ENCODE measurements at places on chromosomes 5 and 9. TPM values are rescaled to one million over a fixed set of nuclear protein-coding genes. Genes with fewer than 3 reads are reported as not detected.

DNA sequence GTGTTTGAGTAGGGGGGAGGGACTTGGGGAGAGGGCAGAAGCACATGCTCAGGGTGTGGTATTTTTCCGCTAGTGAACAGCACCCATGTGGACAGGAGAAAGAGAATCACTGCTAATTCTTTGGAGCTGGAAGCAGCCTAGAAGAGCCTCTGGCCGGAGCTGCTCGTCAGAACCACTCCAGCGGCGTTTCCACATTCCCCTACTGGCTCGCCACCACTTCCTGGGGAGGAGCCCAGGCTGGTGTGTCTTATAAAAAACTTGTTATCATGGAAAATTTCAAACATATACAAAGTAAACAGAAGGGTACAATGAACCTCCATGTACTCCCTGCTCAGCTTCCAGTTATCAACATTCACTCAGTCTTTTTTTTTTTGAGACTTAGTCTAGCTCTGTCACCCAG lies 26.7 kb downstream of the LHX2 start:
- DNase-seq, result no peak

DNA sequence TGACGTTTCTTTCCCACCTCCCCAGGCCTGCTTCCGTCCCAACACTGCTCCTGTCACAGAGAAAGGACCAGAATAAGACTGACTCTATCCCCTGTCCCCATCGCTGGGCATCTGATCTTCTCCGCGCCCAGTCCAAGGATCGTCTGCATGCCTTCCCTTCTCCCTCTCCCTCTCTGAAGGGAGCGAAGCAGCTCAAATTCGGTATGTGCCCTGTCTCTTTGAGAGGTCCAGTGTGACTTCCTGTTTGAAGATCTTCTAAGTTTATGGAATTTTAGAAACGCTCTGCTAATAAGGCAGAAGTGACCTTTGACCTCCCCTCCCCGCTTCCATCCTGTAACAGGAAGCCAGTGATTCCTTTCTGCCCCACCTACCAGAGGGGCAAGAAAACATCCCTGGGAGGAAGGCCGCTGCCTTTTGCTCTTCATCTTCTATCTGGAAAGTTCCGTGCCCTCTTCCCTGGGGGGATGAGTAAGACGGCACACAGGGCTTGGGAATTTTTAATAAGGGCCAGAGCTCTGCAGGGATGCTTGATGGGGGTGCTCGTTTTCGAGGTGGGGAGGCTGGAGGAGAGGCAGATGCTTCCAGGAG lies 40.7 kb upstream of the RNU6ATAC start:
- no peak for DNase-seq

Gene HRH2
- 13.7 TPM for total RNA-seq

DNA sequence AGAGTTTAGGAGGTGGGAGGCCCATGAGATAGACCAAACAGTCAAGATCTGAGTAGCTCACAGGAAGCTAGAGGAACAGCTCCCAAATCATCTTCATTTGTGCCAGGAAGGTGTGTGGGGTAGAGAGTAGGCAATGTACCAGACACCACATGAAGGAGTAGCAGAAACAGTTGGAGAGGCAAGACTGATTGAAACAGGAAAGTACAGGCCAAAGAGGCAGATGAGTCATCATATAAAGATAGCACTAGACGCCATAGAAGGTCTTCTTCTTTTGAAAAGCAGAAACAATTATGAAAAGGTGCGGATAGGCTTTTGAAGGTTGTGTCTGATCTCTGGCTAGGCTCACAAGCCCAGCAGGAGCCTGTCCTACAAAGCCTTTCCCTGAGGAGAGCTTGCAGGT lies 62.7 kb upstream of the PALM2AKAP2 start:
- no peak for DNase-seq

GRCh38 chr5:149363936-149364335 lies 6.1 kb downstream of the PCYOX1L start:
- no peak for DNase-seq

Gene PTPRD
- not detected for total RNA-seq

DNA sequence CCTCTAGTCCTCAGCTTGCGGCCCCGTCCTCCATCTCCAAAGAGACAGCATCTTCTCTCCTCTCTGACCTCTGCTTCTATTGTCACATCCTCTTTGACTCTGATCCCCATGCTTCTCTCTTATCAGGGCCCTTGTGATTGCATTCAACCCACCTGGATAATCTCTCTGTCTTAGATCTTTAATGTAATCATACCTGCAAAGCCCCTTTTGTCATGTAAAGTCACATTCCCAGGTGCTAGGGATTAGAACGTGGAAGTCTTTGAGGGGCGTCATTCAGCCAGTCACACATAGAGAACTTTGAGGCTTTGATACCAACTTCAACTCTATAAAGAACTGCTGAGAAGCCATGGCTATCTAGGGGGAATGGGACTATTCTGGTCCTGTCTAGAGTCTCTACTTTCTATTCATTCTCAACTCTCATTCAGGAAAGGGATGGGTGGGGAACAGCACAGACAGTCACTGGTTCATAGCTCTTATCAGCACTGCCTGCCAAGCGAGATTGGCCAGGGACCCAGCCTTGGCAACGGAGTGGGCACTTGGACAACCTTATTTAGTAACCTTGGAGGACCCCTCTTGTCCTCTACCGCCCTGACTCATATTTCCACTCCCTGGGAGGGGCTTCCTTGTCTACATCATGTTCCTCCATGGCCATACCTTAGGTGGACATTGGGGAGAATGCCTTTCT lies 29.0 kb downstream of the TAS2R1 start:
- no peak for DNase-seq

DNA sequence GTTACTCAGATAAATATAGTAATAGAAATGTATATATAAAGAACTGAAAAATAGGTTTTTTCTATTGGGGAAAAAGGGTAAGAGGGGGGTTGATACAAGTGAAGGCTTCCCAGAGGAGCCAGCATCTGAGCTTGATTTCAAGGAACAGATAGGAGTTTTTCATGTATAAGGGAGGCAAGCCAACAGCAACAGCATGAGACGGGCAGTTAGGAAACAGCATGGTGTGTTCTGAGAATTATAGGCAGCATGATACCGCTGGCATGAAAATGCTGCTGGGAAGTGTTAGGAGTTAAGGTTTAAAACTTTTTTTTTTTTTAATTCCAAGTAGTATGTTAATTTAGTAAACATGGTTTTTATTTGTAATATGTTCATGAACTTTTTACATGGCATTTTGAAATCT lies 9.7 kb downstream of the CDC37L1 start:
- no peak for DNase-seq

Gene ARSI
- not detected for total RNA-seq

DNA sequence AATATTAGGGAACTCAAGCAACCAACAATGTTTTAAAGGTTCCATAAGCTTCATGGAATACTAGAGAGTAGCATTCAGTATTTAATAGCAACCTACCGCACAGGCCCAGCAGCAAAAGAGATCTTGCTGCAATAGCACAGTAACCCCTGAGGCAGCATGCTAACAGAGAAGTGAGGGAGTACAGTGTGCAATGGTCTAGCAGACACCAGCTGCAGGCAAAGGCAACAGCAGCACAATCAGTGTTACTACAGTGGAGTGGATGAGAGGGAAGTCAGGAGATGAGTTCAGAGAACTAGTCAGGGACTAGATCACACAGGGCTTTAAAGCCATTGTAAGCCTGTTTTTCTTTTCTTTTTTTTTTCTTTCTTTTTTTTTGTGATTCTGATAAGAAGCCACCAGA lies 2.8 kb downstream of the TICAM2 start:
- DNase-seq, result no peak

Gene FBXL7
- not detected for total RNA-seq

Gene RAI14
- total RNA-seq, result 1.0 TPM

Gene REEP2
- 1.3 TPM for total RNA-seq

- DNase-seq, result no peak
These were observed 184.5 kb upstream of the PTGER4 start for GRCh38 chr5:40495237-40495635.

DNA sequence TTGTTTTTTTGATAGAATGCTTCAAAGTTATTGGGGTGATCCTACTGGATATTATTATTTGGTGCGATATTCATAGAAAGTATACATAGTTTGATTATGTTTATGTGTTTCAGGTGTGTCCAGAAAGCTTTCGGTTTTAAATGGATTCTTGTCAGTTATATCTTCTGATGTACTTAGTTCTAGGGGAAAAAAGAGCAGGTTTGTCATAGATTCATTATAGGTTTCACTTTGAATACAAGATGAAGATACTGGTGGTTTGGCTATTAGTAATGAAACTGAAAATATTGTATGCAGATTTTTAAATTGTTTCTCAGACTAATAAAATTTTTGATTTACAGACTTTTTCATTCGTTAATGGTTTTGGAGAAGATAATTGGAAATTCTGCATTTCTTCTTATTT lies 98.9 kb downstream of the MAN2A1 start:
- no peak for DNase-seq

DNA sequence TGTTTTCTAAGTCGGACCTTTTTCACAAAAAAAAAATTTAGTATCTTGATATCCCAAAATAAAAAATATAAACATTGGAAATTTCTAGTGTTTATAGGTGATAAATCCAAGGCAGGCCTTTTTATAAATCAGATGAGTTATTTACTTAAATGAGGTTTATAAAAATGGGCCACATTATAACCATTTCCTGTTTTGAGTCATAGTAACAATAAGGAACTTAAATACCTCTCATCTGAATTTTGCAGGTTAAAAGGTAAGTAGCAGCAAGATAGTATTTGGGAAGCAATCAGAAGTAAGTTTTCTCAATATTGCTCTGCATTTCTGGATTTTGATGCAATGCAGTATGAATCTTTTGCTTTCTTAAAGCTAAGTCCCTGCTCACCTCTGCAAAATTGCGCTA lies 3.9 kb downstream of the SPTAN1 start:
- no peak for DNase-seq

Gene LCN6
- not detected for total RNA-seq

Gene INSL4
- total RNA-seq, result not detected

GRCh38 chr5:117800261-117800660 lies 1188.1 kb downstream of the DTWD2 start:
- DNase-seq, result no peak

Gene C9orf85
- total RNA-seq, result 10.0 TPM

DNA sequence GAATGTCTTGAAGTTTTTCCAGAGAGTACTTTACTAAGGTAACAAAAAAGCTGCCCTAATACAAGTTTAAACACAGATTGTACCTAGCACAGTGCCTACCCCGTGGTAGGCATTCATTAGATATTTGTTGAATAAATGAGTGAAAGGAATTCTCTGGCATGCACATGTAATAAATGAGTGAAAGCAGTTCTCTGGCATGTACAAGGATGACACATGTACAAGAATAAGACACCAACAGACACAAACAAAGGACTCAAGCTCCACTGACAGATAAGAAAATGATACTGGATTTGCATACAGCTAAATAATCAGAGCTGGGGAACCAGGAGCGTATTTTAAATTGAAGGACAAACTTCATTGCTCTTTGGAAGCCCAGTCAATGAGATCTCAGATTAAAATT lies 535.8 kb downstream of the EFNA5 start:
- no peak for DNase-seq

DNA sequence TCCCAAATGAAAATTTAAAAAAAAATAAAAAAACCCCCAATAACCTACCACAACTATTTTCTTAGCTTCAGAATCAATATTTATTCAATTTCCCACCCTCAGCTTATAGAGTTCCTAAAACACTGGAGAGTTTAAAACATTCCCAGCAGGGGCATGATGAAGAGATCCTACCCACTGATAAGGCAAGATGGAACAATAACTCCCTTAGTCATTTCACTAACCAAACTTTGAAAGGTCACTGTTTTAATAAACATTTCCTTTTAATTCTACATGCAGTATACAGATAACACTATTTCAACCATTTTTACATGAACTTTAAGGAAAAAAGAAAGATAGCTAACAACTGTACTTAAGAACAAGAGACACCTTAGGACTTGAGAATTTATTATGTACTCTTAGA lies 34.9 kb upstream of the ACOT12 start:
- no peak for DNase-seq

DNA sequence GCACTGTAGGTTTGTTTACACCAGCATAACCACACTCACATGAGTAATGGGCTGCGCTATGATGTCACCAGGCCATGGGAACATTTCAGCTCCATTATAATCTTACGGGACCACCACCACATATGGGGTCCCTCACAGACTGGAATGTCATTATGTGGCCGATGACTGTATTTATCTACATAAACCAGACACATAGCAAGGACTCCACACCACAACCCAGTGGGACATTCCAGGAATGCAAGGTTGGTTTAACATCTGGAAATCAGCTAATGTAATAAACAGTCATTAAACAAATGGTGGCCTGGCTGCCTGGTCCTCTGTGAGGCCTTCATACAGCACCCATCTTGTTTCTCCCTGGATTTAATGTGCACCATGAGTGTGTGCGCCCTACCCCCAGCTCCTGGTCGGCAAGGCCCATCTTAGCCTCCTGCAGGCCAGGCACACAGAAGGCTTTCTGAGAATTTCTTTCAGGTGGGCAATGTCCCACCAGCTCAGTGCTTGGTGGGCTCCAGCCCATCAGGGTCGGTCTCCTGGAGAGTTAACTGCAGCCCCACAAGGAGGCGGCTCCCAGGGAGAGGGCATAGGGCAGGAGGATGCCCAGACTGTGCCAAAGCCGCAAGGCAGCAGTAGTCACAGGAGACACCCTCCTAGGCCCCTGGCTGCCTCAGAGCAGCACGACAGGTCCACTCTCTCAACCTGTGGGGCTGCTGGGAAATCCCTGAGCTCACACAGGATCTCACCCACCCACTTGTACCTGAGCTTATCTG lies 35.9 kb upstream of the SARDH start:
- DNase-seq, result no peak

- DNase-seq, result no peak
These were observed 1.1 kb upstream of the DCANP1 start for GRCh38 chr5:135448071-135448739.

- DNase-seq, result no peak
These were observed 12.5 kb downstream of the C5orf46 start for GRCh38 chr5:147893820-147894219.

DNA sequence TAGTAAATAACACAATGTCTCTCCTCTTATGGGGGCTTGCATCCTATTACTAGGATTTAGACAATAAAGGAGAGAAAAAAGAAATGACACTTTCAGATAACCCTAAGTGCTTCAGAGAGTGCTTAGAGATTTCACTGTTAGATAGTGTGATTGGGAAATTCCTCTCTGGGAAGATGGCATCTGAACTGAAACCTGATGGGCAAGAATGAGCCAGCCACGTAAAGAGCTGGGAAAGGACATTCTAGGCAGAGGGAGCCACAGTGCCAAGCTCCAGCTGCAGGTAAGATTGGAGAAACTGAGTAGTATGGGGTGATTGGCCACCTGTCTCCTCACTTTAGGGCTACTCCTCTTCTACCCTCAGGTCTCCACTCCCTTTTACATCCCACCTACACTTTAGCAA lies 14.5 kb downstream of the CDO1 start:
- DNase-seq, result no peak

Gene SH2D3C
- 39.3 TPM for total RNA-seq

Gene BBLN
- 67.6 TPM for total RNA-seq
